ENCODE measurements at places on chromosomes 3 and 15.

GRCh38 chr15:77017091-77017660 is 22.2 kb downstream of the PSTPIP1 start:
- H3K4me3 ChIP-seq = no peak overlapping the region
- H3K27me3 ChIP-seq = no peaks in the 10 kb centered on the region
- H3K27ac ChIP-seq = no peak overlapping the region
- H3K4me1 ChIP-seq = peaks cover 2% of the 10 kb centered on the region

GRCh38 chr3:126340081-126340511 is 17.1 kb downstream of the KLF15 start:
- DNase-seq = peak; percentile 17
- H3K36me3 ChIP-seq = no peaks in the 10 kb centered on the region
- H3K27me3 ChIP-seq = no peaks in the 10 kb centered on the region

GRCh38 chr3:128969993-128970739 is 23.7 kb downstream of the CFAP92 start:
- H3K4me1 ChIP-seq = no peaks in the 10 kb centered on the region
- no peak overlapping the region for H3K27ac ChIP-seq
- H3K36me3 ChIP-seq = no peaks in the 10 kb centered on the region

GRCh38 chr3:46349484-46350261 is 4.2 kb upstream of the CCR2 start:
- H3K36me3 ChIP-seq = no peaks in the 10 kb centered on the region
- H3K4me1 ChIP-seq = no peaks in the 10 kb centered on the region
- no peak overlapping the region for H3K27ac ChIP-seq
- DNase-seq = no peak
- no peaks in the 10 kb centered on the region for H3K27me3 ChIP-seq
- no peak overlapping the region for H3K4me3 ChIP-seq

- H3K4me3 ChIP-seq = no peak overlapping the region
- DNase-seq = no peak
- H3K36me3 ChIP-seq = no peaks in the 10 kb centered on the region
These were observed 34.0 kb downstream of the FGD5 start for GRCh38 chr3:14852717-14853116.

DNA sequence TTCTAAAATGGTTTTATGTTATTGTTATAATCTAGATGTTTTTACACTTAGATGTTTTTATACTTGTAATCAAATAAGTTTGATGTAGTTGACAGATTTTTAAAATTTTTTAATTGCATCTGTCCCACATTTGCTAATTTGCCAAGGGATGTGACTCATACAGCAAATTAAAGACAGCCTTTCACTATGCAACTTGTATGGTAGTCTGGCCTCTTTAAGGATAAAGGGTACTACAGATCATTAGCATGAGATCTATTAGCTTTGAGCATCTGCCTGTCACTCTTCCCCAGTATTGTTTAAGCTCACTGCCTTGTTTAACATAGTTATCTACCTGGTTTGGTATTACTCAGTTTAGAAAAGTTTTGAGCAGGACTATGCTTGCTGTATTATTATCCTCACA is 83.0 kb downstream of the NPTN start:
- no peak overlapping the region for H3K4me3 ChIP-seq
- H3K27ac ChIP-seq = no peak overlapping the region
- H3K27me3 ChIP-seq = no peaks in the 10 kb centered on the region
- H3K4me1 ChIP-seq = no peaks in the 10 kb centered on the region

DNA sequence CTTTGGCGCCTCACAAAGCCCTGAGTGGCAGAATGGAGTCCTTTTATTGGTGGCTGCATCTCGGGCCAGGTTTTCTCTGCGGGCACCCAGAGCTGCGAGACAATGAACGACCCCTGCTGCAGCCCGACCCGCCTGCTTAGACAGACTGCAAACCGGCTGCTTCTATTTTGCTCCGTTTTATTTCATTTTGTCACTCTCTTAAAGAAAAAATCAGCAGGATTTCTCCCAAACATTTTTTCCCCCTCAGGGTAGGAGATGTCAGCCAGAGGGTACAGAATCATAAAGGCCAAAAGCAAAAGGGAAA is 64.8 kb downstream of the OXNAD1 start:
- H3K27ac ChIP-seq = no peak overlapping the region
- no peaks in the 10 kb centered on the region for H3K27me3 ChIP-seq
- no peaks in the 10 kb centered on the region for H3K36me3 ChIP-seq
- peaks cover 1% of the 10 kb centered on the region for H3K4me1 ChIP-seq
- DNase-seq = no peak
- H3K4me3 ChIP-seq = no peak overlapping the region

GRCh38 chr15:44034933-44035624 is 160.0 kb downstream of the FRMD5 start:
- DNase-seq = no peak
- H3K4me3 ChIP-seq = no peak overlapping the region
- no peaks in the 10 kb centered on the region for H3K27me3 ChIP-seq
- H3K4me1 ChIP-seq = no peaks in the 10 kb centered on the region
- no peak overlapping the region for H3K27ac ChIP-seq

- H3K4me1 ChIP-seq = peaks cover 2% of the 10 kb centered on the region
- peak within 1 kb of the TSS; percentile 67 for H3K4me3 ChIP-seq
- H3K36me3 ChIP-seq = no peaks in the 10 kb centered on the region
These were observed at the start of gene CHRD for GRCh38 chr3:184379358-184380184. Gene CHRD, plus strand, starts transcription at chr3:184380054. Its CDS starts 265 bp downstream, at chr3:184380319.

GRCh38 chr3:96101006-96101560 is 713.3 kb upstream of the EPHA6 start:
- H3K4me3 ChIP-seq = no peak overlapping the region
- DNase-seq = no peak
- no peaks in the 10 kb centered on the region for H3K36me3 ChIP-seq
- no peak overlapping the region for H3K27ac ChIP-seq
- no peaks in the 10 kb centered on the region for H3K4me1 ChIP-seq
- no peaks in the 10 kb centered on the region for H3K27me3 ChIP-seq

DNA sequence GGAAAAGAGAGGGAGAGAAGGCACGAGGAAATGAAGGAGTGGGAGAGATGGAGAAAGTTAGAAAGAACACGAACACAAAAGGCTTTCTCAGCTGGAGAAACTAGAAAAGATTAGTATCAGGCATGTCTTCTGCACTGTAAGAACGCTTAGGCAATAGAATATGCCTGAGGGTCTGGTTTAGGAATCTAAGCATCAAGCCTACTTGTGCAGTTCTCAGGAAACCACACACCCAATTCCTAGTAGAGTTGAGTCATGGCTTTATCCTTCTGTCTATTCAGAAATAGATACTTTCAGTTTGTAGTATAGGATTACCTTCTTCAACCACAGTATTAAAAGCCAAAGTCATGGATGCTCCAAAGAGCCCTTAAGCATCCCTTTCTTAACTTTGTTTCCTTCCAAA is 969.4 kb downstream of the NTRK3 start:
- DNase-seq = no peak
- no peak overlapping the region for H3K4me3 ChIP-seq
- no peaks in the 10 kb centered on the region for H3K27me3 ChIP-seq
- no peaks in the 10 kb centered on the region for H3K4me1 ChIP-seq
- no peaks in the 10 kb centered on the region for H3K36me3 ChIP-seq

- H3K36me3 ChIP-seq = peaks cover 8% of the 10 kb centered on the region
- H3K27ac ChIP-seq = peak overlapping the region; percentile 99
- H3K27me3 ChIP-seq = no peaks in the 10 kb centered on the region
- H3K4me3 ChIP-seq = peak overlapping the region; percentile 46
- DNase-seq = no peak
- no peaks in the 10 kb centered on the region for H3K4me1 ChIP-seq
These were observed 5.7 kb downstream of the NR2F2 start for GRCh38 chr15:96336108-96336595.

DNA sequence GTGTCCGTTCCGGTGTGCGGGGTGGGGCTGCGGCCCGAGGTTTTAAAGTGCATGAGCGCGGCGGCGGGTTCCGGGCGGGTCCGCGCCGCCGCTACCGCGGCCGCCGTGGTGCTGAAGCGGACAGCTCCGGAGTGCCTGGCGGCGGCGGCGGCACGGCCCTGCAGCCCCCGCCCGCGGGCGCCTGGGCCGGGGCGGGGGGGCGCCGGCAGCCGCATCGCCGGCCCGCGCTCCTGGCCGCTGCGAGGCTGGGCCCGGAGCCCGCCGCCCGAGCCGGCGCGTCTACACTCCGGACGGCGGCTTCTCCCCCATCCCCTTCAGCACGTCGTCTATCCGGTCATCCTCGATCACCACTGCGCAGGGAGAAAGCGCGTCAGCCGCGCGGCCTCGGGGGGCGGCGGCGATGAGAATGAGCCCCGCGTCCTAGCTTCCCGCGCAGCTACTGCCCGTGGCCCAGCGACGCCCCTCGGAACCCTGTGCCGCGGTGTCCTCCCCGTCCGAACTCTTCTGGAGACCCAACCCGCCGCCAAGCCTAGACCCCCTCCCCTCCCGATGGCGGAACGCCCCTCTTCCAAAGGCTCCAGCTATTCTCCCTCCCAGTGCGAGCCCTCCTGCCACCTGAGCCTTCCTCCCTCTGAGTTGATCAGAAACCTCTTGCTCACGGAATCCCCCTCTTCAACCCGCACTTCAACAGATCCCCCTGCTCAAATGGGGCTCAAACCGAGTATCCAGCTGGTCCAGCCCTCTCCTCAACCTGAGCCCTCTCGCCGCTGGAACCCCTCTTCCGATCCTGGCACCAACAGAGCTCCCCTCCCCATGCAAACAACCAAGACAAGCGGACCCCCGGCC is 1.3 kb downstream of the CAMK2N2 start:
- peak; percentile 38 for DNase-seq
- H3K36me3 ChIP-seq = no peaks in the 10 kb centered on the region
- peaks cover 5% of the 10 kb centered on the region for H3K27me3 ChIP-seq
- H3K4me1 ChIP-seq = peaks cover 13% of the 10 kb centered on the region
- H3K27ac ChIP-seq = no peak overlapping the region

DNA sequence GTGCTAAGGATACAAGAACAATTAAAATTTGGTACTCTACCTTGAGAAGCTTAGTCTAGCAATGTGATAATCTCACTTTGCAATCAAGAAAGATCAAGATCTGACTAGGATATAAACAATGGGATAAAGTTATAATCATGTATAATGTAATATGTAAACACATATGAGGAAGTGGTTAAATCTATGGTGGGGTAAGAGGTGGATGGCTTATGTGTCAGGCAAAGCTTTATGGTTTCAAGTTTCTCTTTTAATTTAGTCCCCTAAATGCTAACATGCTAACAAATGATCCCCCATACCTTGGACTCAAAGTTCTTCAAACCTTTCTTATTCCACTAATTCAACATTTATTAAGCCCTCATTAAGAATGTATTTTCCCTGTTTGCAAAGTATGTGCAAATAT is 2.5 kb downstream of the RSL24D1 start:
- no peaks in the 10 kb centered on the region for H3K27me3 ChIP-seq
- DNase-seq = no peak
- H3K27ac ChIP-seq = no peak overlapping the region

DNA sequence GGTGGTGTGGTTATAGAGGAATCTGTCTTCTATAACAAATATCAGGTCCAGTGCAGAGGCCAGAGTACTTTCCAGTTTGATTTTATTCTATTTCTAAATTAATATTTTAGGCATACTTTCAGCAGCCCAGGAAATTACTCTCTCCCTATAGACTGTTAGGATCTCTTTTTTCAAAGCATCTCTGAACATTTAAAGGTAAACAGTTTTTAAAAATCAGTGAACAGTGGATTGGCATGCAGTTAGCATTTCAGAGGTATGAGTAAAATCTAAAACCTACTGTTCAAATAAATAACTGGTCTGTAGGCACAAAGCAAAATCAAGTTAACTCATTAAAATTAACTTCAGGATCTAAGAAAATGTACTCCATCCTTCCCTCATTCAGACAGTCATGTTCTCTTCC is 3.0 kb downstream of the ZBED2 start:
- no peaks in the 10 kb centered on the region for H3K4me1 ChIP-seq
- H3K4me3 ChIP-seq = no peak overlapping the region
- no peaks in the 10 kb centered on the region for H3K27me3 ChIP-seq
- H3K27ac ChIP-seq = no peak overlapping the region
- H3K36me3 ChIP-seq = no peaks in the 10 kb centered on the region
- no peak for DNase-seq

DNA sequence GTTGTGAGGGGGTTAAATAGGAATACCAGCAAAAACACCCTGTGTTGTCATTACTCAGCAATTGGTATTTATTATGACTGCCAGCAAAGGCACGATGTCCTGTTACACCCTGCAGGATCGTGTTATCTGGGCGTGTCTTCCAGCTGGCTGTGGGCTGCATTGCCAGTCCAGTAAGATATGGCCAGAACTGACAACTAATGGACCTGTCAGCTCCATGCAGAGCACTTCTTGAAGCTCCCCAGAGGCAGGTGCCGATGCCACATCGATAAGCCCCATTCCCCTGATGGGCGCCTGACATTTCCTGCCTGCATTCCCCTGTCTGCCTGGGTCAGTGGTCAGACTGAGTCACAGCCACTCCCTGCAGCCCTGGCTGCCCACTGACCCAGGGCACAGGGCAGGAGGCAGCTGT is 79.7 kb upstream of the RASGRF1 start:
- DNase-seq = no peak
- H3K27me3 ChIP-seq = no peaks in the 10 kb centered on the region
- H3K4me3 ChIP-seq = no peak overlapping the region
- H3K4me1 ChIP-seq = no peaks in the 10 kb centered on the region

- no peaks in the 10 kb centered on the region for H3K36me3 ChIP-seq
- H3K27ac ChIP-seq = no peak overlapping the region
- peaks cover 9% of the 10 kb centered on the region for H3K4me1 ChIP-seq
- H3K4me3 ChIP-seq = no peak overlapping the region
These were observed 101.9 kb upstream of the GALNT15 start for GRCh38 chr3:16072420-16073110.

DNA sequence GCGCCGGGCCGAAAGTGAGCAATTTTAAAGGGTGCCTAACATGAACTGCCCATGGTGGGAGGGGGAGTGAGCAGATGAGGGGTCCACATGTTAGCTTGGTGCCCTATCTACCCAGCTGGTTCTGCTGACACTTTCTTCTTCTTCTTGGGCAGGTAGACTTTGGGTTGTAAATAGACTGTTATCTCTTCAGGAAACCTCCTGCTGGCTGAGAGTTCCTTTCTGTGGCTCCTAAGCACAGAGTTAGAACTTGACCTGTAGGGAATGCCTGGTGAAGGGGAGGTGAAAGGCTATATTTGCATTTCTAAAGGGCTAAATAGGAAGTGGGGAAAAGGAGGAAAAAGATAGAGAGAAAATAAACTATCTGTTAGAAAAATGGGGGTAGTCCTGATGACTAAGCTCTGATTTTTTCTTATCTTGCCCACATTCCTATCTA is 521.4 kb upstream of the TGFBR2 start:
- H3K27ac ChIP-seq = no peak overlapping the region
- H3K27me3 ChIP-seq = no peaks in the 10 kb centered on the region
- no peaks in the 10 kb centered on the region for H3K4me1 ChIP-seq
- no peak overlapping the region for H3K4me3 ChIP-seq
